ENCODE measurements at places on chromosomes 4 and X. TPM values are rescaled to one million over a fixed set of nuclear protein-coding genes. Genes with fewer than 3 reads are reported as not detected.

The IL1RAPL1 gene
- 0.04 TPM for polyA plus RNA-seq

The GSX2 gene
- polyA plus RNA-seq, result not detected

The MFAP3L gene
- 0.22 TPM for polyA plus RNA-seq

- no peak for DNase-seq
Observed at GRCh38 chrX:101265869-101266428, 25.2 kb downstream of the TAF7L start.

The PABPC1L2A gene
- not detected for polyA plus RNA-seq

The RNF150 gene
- polyA plus RNA-seq, result 0.27 TPM

- no peak for DNase-seq
Observed at GRCh38 chr4:64477127-64477526, 67.9 kb upstream of the TECRL start.

GRCh38 chrX:136646602-136647239, 1.2 kb upstream of the CD40LG start:
- DNase-seq, result no peak

DNA sequence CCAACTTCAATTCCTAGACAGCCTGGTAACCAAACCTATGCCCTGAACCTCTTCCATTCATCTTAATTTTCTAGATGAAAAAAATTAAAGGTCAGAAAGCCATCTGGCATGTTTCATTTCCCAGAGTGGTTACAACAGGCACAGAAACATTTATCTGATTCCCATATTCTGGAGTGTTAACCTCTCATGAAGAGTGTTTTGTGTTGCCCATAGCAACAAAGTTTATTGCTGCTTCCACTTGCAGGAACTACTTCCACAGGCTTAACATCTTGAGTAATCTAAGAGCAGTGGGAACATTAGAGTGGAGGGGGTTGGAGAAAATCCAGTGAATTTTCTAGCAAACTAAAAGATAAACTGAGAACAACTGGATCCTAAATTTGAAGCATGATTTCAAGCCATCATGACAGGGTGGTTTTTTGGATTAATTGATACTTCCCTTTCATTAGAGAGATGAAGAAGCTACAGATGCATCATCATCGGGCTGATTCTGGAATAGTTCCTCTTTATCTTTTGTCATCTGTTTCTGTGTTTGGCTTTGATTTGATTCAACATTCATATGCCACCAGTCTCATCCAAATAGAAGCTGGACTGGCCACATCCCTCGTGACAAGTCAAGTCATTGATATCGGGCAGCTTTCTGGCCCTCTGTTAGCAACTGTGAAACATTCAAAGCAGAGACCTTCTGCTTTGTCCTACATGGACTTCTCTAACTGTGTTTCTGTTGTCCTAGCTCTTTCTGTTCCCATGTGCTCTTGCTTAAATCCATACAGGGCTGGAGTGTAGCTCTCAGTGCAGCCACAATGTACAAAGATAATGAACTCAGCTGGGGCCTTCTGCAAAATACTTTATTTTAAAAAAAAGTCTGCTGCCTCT, 167.3 kb downstream of the MID1IP1 start:
- DNase-seq, result no peak

DNA sequence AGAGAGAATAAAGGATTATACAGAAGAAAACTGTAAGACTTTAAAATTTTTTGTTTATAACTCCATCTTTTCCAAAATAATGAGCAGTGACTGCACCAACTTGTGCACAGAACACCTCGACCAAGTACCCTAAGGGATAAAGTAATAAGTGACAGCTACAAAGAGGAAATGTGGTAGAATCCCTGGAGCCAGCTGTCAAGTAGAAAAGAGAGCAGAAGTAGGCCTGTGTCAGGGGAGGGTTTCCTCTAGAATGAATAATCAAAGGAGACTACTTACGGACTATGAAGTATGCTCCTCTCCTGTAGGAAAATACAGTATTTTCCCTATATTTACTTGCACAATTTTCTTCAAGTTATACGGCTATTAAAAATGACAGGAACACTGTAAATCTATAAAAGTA, 1.2 kb downstream of the EIF1AX start:
- no peak for DNase-seq

GRCh38 chr4:63693321-63693720, 715.9 kb downstream of the TECRL start:
- DNase-seq, result no peak

DNA sequence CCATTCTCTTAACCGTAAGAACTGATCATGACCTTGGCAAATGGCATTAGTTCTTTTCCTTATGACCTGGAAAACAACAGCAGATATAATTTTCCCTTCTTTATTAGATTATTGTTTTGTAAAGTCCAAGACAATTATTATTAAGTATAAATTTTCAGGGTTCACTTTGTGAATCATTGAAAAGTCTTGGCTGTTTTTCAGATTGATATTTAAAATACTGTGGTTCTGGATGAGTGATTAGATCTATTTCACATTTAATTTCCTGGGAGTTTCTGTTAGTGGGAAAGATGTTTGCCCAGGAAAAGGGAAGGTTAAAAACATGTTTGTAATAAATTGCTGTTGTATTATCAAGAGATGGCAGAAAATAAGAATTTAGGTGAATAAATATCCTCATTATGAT, 194.9 kb downstream of the TLL1 start:
- DNase-seq, result no peak

DNA sequence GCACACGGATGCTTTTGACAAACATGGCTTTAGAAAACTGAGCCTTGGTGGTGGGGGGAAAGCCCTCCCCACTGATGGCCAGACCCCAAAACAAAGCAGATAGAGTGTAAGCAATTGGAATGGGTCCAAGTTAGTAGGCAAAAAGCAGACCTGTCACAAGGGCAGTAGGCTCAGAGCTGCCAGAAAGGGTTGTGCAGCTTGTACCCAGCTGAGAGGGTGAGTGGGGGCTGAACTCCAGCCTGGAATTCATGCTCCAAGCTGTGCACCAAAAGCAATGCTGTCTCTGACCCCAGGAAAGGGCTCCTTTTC, 101.1 kb upstream of the TEX13D start:
- DNase-seq, result no peak

DNA sequence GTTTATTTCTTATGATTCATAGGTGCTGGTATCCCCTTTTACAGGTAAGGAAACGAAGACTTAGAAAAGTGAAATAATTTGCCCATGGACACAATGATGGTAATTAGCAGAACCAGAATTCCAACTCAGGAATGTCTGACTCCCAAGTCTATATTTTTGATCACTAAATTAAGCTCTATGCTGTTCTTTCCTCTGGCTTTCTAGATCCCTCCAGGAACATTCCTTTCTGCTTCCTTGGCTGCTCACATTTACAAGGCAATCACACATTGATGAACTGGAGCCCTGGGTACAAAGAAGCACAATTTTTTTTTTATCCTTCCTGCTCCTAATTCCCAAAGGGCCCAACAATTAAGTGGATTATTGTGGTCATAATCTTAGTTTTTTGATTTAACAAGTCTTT, 7.0 kb upstream of the CDKN2AIP start:
- DNase-seq, result peak; percentile 41
